SK-N-SH (cell line): ENCODE measurements at places on chromosomes 5 and 9.

DNA sequence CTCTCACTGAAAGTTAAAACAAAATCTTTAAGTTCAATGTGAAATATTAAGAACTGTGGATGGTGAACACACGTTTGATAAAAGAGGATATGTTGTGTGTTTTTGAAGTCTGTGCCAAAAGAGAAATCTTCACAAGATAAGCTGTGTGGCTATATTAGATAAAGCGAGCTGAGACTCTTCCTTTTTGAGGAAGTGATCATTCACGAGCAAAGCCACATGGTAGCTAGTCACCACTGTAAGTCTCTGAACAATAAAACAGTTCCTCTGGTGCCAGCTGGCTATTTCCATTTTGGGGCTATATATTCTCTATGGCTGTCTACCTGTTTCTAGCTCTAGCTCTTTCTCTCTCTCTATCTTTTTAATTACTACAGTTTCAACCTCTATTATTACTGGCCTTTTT lies 1849.2 kb upstream of the C9orf72 start:
- no peak for DNase-seq

DNA sequence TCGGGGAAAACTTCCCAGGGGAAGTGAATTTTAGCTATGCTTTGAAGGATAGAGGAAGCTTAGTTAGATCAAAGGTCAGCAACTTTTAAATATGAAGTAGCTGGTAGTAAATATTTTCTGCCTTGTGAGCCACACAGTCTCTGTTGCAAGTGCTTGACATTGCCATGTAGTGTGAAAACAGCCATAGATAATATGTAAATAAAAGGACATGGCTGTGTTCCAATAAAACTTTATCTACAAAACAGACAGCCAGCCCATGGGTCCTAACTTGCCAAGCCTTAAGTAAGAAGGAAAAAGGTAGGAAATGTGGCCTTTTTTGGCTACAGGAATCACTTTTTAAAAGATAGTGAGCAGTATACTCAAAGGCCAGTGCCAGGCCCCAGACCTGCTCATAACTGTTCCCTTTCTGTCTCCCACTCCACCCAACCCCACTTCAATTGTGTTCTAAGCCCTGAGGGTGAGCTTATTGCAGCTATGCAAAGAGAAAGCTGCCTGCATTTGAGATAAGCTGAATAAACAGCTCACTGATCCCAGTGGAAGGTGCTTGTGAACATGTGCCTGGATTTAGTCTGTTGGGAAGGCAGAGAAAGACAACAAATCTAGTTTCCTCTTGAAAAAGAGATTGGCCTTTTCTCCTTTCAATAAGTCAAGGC lies 113.0 kb upstream of the TRIM32 start:
- DNase-seq, result peak; percentile 70

- no peak for DNase-seq
Measured at GRCh38 chr5:27276119-27276518, 237.7 kb upstream of the CDH9 start.

GRCh38 chr5:139919308-139919707 lies 123.7 kb downstream of the PSD2 start:
- no peak for DNase-seq

GRCh38 chr5:133670336-133670735 lies 58.0 kb upstream of the FSTL4 start:
- DNase-seq, result no peak

- DNase-seq, result peak; percentile 77
Measured at GRCh38 chr9:121992571-121993212, 100.4 kb downstream of the TTLL11 start.

GRCh38 chr9:137069508-137070091 lies 757 bp downstream of the SAPCD2 start:
- peak; percentile 67 for DNase-seq

GRCh38 chr9:130857864-130858738 lies 23.0 kb downstream of the ABL1 start:
- no peak for DNase-seq

DNA sequence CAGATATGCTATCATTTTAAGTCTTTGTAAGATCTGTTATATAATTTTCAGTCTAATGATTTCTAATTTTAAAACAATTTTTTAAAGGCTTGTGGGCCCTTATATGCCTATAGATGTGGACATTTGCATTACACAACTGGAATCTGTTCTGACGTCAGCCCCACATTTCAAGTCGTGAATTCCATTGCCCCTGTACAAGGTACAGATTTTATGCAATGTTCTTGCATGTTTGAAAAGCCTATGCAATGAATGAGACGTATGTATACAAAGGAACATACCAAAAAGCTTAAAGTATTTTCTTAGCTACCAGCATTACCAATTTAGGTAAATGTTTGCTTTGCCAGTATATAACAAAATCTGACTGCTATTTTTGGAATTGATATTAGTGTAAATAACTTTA lies 77.2 kb downstream of the ITGA1 start:
- DNase-seq, result no peak

DNA sequence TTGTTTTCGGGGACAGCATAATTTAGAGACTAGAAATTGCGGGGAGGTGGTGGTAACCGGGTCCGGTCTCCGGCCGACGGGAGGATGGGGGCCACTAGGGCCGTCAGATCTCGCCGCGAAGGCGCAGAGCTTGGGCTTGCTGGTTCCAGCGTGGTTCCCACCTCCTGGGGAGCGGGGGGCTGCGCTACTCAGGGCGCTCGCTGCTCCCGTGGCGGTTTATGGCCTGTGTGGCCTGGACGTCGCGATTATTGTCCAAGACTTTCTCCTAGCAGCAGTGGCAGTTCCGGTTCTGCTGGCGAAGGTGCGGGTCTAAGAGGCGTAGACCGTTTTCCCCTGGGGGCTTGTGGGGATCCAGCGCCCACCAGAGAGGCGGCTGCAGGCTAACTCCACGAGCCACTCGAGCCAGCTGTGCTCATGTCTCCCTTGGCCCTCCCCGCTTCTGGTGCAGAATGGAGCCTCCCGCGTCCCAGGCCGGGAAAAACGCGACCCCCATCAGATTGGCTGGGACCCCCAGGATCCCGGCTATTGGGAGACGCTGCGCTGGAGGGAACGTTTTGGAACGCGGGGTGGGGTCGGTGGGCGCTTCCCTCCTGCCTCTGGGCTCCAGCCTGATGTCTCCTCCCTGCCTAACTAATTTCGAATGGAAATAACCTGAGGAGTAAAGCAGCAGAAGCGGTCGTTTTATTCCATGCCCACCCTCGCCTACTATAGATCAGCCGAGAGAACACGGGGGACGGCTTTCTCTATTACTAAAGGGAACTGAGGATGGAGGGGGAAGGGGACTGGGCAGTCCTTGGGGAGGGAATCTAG lies 87.1 kb downstream of the ENTREP1 start:
- DNase-seq, result peak; percentile 27

DNA sequence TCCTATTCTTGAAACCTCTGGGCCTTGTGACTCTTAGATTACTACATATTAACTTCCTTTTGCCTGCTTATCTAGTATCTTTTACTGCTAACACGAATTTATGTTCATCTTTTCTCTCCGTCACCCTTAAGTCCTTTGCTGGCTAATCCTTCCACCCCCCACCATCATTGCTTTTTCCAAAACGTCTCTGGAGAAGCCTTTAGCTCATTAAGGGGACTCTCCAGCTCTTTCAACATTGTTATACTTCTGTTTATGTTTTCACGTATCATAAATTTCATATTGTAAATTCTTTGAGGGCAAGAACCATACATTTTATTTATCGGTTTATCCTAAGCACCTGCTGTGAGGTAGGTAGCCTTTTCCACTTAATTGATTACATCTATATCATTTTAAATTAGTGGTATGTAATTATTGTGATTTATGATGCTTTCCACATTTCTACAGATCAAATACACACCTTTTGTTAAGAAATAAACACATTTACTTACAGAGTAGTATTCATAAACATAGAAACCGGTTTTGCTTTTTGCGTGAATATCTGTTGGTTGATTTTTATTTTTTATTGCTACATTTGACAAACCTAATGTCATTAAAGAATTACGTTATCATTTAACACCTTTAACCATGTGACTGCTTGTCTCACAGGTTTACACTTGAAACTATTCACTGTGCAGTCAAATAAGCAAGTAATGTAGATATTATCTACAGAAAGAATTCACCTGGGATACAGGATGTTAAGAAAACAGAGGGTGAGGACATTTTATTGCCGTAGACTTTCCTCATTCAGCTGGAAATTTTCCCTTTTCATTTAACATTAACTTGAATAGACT lies 15.4 kb upstream of the SNX2 start:
- no peak for DNase-seq

GRCh38 chr9:89822996-89823395 lies 218.2 kb downstream of the GADD45G start:
- DNase-seq, result no peak

DNA sequence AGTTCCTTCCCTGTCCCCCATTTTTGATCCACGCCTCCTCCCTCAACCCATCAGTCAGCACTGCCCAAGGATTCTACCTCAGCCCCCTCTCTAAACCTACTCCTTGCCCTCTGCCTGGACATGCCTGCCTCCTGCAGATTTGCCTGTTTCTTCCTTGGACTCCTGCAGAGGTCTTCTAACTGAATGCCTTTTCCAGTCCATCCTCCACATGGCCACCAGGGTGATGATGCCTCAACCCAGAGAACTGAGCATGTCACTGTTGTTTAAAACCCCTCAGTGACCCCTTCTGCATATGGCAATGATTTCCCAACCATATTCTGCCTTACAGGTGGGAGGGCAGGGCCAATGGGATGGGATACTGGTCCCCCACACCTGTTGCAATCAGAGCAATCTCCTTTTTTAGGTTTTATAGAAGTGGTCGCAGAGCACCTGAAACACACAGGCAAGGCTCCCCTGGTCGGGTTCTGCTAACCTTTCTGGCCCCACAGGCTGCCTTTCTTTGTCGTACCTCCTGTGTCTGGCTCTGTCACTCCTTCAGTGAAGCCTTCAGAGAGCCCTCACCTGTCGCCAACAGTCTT lies 9.3 kb downstream of the PHYKPL start:
- no peak for DNase-seq

DNA sequence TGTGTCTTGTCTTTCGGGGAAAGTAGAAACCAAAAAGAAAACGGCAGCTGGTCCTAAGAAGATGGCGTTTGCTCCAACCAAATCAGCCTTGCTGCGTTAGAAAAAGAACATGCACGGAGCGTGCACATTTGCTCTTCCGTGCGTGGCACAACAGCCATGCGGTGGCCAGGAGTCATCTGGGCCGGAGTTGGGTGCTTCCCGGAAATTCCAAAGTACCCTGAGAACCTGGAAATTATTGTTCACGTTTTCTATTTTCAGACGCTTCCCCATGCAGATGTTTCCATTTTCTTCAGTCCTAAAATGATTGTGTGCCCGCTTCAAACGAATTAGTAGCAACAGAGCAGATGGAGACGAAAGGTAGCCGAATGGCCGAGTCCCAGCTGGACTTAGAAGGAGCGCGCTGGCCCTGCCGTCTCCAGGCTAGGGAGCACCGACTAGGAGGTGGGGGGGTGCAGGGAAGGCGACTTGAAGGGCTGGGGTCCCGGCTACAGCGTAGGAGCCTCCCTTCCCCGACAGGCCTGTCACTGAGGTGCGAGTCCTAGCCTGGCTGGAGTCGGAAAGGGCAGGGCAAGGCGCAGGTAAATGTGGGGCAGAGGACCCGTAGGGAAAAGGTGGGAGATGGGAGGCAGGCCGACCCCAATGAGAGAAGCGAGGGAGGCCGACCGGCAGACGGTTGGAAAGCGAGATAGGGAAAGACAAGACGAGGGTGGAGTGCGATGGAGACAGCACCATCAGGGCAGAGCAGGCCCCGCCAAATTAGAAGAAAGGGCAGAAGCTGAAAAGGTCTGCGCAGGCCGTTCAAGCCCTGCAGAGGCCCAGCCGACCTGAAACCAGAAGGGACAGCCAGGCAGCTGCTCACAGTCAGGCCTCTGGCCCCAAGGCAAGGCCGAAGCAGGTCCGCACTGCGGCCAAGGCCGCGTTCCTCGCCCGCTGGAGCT lies 1.4 kb downstream of the BARX1 start:
- peak; percentile 33 for DNase-seq

DNA sequence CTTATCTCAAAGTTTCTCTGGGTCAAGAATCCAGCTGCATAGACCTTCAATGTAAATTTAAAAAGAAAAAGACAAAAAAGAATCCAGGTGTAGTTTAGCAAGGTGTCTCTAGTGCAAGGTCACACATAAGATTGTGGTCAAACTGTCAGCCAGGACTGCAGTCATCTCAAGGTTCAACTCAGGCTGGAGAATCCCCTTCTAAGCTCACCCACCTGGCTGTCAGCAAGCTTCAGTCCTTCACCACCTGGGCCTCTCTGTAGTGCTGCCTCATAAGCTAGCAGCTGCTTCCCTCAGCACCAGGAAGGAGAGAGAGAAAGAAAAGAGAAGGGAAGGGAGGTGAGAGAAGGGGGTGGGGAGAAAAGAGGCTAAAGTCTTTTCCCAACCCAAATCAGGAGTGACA lies 146.7 kb downstream of the ACTL7B start:
- DNase-seq, result no peak

GRCh38 chr5:67235399-67236110 lies 39.0 kb upstream of the CD180 start:
- no peak for DNase-seq

- DNase-seq, result peak; percentile 87
Measured at GRCh38 chr9:129549684-129550083, 71.2 kb downstream of the C9orf50 start.

GRCh38 chr9:21605489-21605931 lies 123.4 kb upstream of the IFNE start:
- no peak for DNase-seq

DNA sequence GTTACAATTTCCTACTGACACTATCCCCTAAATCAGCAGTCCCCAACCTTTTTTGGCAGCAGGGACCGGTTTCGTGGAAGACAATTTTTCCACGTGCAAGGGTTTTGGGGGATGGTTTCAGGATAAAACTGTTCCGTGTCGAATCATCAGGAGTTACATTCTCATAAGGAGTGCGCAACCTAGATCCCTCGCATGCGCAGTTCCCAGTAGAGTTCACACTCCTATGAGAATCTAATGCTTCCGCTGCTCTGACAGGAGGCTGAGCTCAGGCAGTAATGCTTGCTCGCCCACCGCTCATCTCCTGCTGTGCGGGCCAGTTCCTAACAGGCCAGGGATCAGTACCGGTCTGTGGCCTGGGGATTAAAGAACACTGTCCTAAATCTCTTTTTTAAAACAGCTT lies 13.2 kb upstream of the NFIL3 start:
- no peak for DNase-seq

GRCh38 chr5:170681013-170681433 lies 102.5 kb upstream of the GABRP start:
- DNase-seq, result peak; percentile 57

DNA sequence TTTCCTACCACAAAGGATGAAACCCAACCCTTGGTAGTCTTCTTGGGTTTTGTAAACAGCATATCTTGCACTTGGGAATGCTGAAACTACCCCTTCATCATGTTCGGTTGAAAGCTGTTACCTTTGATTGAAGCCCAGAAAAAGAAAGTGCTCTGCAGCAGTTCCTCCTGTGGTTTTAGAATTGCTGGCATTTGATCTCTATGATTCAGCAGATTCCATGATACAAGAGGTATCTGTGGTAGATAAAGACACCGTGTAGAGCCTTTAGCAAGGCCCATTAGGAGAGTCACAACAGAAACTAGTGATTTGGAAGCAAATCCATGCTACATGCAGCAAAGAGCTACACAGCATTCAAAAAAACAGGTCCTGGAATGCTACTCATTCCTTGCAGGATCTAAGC lies 557.0 kb downstream of the TLE1 start:
- DNase-seq, result no peak
